ENCODE measurements at places on chromosomes 13 and 19.

- DNase-seq: no peak
Observed at GRCh38 chr13:41696163-41697003, 239.0 kb downstream of the RGCC start.

- DNase-seq: no peak
Observed at GRCh38 chr13:47237571-47237970, 340.7 kb upstream of the HTR2A start.

DNA sequence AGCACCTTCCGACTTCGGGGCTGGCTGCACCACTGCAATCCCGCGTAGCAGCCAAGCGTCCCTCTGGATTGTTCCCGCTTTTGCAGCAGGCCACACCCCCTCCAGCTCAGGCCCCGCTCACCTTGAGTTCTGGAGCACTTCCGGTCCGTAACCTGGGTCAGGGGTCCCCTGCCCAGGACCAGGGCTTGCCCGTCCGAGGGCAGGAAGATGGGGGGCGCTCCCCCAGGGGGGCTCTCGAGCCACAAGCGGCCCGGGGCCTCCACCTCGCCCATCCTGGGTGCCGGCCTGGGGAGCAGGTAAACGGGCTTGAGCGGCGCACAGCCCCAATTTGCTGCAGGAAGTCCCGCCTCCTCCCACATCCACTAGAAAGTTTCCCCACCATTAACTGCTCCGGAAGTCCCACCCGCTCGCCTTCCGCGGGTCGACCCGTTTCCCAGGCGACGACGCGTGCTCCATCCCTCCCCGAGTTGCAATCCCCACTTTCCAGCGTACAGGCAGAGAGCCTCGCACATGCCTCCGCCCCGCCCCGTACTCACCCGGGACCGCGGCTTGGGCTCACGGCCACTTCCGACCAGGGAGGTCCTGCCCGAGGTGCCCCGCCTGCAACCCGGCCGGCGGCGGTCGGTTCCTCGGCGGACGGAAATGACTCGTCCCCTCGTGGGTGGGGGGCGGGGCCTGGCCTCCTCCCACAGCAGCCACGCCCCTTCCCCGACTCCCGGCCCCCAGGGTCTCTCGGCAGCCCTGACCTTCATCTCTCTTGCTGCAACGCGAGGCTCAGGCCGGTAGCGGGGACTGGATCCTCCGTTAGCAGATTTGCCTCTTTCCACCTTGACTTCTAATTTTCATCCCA lies at the start of gene PNKP:
Gene PNKP (minus strand): TSS at position 644 of the 850 bp plus-strand sequence. CDS start 372 bp downstream, at position 272.
- peak; percentile 72 for DNase-seq

DNA sequence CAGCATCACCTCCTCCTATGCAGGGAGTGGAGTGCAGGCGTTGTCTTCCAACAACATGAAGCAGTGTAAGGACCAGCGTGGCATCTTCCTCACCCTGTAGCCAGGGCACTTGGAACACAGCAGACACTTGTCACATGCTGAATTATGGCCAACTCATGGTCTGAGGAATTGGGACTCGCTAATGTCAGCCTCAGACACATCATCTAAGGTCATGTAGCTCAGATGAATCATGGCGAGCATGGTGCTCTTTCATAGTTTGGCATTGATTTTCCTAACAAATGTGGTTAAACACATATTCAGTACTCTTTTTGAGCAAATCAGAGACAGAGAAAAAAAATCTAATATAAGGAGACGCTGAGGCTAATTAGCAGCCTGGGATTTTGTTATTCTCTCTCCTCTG lies 99.6 kb upstream of the SGCG start:
- no peak for DNase-seq

- DNase-seq: no peak
Observed at GRCh38 chr13:112941349-112941748, 27.7 kb upstream of the MCF2L start.

GRCh38 chr19:19591133-19591825 lies 27.2 kb downstream of the PBX4 start:
- DNase-seq: no peak

DNA sequence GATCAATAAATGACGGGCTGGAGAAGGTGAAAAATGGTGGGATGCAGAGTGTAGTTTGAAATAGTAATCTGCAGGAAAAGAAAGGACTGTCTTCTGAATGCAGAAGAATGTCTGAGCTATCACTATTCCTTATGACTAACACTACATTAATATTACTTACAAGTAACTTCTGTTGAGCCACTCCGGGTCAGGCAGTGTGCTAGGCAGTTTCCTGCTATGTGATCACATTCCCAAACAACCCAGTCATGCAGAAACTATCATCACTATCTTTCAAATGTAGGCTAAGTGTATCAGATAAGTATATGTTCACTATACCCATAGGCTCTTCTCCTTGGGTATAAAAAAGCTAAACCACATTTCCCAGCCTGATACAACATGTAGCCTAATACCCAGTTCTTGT lies 6.6 kb downstream of the ZNF599 start:
- no peak for DNase-seq

DNA sequence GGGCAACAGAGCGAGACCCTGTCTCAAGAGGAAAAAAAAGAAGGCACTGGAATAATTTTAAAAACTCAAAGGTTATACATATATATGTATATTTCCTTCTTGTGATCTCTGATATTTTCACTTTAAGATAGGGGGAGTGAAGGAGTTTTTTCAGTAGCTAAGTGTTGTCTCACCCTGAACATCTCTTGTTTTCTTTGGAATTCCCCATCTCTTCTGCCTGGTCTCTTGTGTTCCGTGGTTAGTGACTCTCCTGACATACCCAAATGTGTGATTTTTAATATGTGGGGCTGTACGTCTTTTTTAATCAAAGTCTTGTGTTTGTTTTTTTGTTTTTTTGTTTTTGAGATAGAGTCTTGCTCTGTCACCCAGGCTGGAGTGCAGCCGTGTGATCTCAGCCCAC lies 15.3 kb upstream of the KCTD4 start:
- DNase-seq: no peak

GRCh38 chr13:102914339-102914930 lies 68.6 kb downstream of the ERCC5 start:
- no peak for DNase-seq

DNA sequence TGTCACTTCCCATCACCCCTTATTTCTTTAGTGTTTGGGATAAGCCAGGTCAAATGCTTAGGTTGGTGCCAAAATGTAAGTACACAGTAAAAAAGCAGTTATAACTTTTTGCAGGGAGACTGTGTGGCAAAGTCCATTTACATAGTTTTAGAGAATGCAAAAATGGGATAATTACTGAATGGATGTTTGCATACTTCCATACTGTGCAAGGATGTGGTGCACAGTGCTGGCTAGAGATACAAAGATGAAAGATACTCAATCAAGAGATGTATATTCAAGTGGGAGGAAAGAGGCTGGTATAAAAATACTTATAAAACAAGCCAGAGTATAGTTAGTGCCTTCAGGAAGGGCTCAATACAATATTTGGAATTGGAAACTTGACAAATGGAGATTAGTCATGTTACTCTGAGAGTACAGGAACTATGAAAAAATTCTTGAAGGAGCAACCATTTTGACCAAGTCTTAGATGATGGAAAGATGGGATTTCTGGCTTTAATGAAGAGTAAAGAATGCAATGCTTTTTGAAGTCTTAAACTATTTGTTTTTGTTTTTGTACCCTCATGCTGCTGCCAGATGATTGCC lies 8.0 kb downstream of the PDS5B start:
- no peak for DNase-seq

- DNase-seq: no peak
Observed at GRCh38 chr19:4362831-4363545, 19.6 kb downstream of the MPND start.

DNA sequence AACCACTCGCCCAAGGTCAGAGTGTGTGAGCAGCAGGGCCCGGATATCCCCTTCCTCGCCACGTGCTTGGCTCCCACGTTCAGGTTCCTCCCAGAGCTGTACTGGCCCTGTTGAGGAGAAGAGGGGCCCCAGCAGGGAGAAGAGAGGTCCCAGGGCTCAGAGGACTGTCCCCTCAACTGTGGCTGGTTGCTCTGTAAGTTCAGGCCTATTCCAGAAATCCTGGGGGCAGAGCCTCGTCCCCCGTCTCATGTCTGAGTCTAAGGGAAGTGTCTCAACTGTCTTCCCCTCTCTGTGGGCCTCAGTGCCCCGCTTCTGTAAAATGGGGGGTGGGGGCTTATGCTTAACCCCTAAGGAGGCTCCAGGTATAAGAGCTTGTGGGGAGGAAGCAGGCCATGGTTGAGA lies 3.9 kb downstream of the PPP5C start:
- DNase-seq: no peak

DNA sequence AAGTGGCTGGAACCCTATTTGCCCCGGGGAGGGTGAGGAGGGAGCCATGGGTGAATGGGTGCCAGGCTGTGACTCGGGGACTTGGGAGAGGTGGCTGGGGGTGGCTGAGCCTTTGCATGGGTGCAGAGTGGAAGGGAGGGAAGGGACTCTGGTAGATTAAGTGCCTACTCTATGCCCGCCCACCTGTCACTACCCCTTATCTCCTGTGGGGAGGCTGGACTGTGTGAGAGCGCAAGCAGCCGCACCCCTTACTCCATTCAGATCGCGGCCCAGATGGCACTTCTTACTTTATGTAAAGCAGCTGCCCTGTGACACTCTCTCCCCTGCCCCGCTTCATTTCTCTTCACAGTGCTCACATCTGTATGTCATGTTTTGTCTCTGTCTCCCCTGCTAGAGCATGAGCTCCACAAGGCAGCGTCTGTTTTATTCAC lies 2.9 kb downstream of the KASH5 start:
- no peak for DNase-seq

DNA sequence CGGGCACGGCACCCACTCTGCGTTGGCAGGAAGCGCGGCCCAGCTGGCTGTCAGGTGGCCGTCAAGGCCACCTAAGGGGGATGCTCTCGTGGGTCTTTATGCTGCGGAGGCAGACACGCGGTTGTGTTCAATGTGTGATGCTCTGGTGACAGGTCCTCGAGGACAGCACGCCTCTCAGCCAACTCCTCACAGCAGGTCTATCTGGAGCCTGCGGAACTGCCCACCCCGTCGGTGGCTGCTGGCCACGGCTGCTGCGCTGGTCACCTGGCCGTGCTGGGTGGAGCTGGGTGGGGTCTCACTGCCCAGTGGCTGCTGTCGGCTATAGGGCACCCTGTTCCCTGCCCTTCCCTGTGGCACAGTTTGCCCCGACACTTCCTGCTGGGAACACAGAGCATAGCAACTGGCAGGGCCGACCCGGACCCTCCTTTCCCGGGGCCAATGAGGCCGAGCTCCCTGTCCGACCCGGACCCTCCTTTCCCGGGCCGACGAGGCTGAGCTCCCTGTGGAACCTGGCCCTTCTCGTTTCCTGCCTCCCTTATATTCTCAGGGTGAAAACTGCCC lies 14.3 kb upstream of the F7 start:
- DNase-seq: no peak

GRCh38 chr13:113974304-113975281 lies 717 bp upstream of the C13orf46 start:
- no peak for DNase-seq
